NCI-H460 (cell line): ENCODE measurements at places on chromosomes 13 and 19.
A peak's percentile ranks its signal among the peaks of the same experiment; 100 is the strongest.

DNA sequence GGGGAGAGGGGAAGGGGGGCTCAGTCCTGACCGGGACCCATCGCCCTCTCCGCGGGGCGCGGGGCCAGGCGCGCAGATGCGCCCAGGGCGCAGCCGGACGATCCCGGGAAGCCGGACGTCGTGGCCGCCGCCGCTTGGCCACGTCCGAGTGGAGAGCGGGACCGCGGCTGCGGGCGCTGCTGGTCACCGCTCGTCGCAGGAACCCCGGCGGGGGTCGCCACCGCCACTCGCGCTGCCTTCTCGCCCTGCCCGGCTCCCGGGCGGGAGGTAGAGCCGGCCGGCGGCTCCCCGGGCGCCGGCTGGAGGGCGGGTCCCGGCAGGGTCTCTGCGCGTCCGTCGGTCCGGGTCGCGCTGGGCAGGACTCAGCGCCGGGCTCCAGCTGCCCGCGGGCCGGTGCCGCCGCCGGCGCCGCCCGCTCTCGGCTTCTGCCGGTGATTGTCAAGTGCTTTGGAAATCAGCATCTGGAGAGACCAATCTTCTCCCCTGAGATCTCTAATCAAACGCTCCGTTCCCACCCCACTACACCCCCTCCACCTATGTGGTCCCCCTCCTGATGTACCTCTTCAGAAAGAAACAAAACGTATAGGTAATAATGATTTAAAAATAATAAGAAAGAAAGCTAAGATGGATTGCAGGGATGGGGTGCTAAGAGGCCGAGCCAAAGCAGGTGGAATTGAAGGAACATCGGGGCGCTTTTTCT lies 464.4 kb downstream of the ITGBL1 start:
- no peak for DNase-seq

DNA sequence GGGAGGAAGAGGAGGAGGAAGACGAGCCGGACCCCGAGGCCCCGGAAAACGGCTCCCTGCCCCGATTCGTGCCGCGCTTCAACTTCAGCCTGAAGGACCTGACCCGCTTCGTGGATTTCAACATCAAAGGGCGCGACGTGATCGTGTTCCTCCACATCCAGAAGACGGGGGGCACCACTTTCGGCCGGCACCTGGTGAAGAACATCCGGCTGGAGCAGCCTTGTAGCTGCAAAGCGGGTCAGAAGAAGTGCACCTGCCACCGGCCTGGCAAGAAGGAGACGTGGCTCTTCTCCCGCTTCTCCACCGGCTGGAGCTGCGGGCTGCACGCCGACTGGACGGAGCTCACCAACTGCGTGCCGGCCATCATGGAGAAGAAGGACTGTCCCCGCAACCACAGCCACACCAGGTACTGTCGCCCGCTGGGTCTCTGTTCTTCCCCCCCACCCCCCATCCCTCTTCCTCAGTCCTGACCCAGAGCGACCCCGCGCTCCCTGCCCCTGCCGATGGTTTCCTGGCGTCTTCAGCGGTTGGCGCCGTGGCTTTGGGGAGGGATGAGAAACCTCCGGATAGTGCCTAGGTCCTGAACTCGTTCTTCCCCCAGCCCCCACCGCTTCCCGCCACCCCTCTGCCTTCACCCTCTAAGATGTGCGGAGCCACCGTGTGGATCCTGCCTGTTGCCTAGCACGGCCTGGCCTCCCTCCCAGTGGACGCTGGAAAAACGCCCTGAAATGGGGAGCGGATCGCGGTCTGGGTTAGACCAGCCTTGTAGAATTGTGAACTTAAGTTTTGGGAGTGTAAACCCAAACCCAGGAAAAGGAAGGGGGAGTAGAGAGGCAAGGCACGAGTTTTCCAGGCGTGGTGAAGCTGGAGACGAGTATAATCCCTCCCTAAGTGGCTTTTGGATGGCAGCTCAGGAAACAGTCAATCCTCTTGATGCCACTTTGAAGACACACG lies 1.5 kb downstream of the HS6ST3 start:
- no peak for DNase-seq

- no peak for DNase-seq
These were observed 433.0 kb downstream of the TSHZ3 start for GRCh38 chr19:30916238-30916637.

DNA sequence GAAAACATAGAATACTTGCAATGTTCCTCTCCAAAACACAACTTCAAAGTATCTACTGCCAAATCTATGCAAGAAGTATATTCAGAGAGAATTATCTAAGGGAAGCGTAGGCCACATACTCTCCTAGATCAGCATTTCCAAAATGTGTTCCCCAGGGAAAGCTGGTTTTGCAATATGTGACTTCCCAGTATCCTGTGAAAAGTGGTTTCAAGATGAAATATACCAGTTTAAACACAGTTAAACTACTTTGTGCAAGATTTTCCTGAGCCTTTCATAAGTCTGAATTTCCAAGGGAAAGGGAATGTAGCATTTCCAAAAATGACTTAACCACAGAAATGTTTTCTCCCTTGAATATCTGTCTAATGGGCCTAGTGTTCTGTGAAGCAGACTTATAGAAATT lies 7.6 kb downstream of the STARD13 start:
- no peak for DNase-seq

GRCh38 chr19:46606681-46607447 lies 5.7 kb downstream of the CALM3 start:
- no peak for DNase-seq

GRCh38 chr19:5686647-5687359 lies 3.3 kb upstream of the RPL36 start:
- peak; percentile 92 for DNase-seq

- DNase-seq = no peak
These were observed 482 bp downstream of the ARHGAP45 start for GRCh38 chr19:1067341-1067957.

GRCh38 chr13:26784704-26785639 lies 24.4 kb upstream of the GPR12 start:
- no peak for DNase-seq

DNA sequence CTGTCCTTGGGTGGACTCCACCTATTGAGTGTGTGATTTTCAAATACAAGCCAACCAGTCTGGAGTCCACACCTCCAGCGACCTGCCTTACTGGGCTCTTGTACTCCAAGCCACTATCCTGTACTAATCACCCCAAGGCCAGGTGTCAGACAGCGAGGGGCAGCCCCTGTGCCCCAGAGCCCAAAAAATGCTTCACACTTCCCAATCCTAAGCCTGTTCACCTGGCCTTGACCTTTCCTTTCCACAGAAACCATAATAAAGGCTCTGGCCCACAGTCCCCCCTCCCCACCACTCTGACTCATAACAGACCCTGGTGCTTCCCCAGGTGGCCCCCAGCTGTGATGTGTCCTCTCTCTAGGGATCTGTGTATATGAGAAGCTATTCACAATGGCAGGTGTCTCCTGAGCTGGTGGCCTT lies 3.9 kb downstream of the CD209 start:
- no peak for DNase-seq

- no peak for DNase-seq
These were observed 187.7 kb downstream of the RAP2A start for GRCh38 chr13:97621631-97622030.

- no peak for DNase-seq
These were observed 82.2 kb downstream of the SLC7A1 start for GRCh38 chr13:29513002-29513980.

DNA sequence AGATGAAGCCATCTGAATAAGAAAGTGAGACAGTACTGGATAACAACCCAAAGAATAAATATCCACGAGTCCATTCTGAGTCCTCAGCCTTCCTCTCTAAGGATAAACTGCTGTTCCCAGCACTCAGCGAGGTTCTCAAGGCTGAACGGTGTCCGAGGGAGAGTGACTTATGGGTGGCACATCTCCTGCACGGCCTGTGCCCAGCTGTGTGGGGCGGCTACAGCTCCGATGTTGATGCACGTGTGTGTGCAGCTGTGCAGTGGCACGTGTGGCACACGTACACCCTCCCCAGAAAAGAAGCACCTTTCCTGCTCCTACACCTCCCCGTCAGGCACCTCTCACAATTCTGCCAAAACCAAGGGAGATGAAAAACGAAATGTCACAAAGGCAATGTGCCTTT lies 45.0 kb downstream of the RAB20 start:
- no peak for DNase-seq

GRCh38 chr19:39645800-39646411 lies 9.8 kb upstream of the LGALS16 start:
- peak; percentile 12 for DNase-seq

- no peak for DNase-seq
These were observed 571 bp upstream of the DHRS12 start for GRCh38 chr13:51804295-51805172.

- no peak for DNase-seq
These were observed 247.7 kb upstream of the IRS2 start for GRCh38 chr13:110034031-110034549.

DNA sequence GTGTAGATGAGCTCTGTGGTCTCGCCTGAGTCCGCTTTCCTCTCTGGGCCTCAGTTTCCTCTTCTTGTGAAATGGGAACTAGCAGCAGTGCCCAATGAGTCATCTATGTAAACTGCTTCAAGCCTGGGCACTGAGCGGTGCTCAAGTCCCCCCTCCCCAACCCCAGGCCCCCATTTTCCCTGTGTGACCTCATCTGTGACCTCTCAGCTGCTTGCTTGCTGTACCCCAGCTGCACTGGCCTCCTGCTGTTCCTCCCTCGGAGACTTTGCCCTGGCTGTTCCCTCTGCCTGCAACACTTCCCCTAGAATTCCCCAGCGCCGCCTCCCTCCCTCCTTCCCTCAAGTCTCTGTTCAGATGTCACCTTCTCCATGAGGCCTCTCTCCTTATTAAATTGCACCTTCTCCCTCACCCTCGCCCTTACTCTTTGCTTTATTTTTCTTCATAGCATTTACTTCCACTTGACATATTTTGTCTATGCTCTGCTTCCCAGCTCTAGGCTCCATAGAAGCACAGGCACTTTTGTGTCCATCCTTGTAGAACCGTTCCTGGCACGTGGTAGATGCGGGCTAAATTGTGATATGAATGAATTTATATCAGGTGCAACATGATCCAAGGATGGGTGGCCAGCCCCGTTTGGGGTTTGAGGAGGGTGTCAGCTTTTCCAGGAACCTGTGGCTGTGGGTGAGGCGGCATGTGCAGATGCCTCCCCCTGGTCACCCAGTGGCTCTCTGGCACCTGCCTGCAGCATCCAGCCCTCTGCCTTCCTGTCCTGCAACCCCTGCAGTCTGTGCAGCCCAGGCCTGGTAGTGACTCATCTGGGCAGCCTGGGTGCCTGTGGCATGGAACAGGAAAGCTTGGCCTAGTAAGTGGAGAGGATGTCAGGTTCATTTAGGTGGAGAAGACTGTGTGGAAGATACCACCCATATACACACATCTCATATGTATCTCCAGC lies 26.3 kb downstream of the SIPA1L3 start:
- no peak for DNase-seq

GRCh38 chr19:47023448-47023794 lies 3.8 kb downstream of the NPAS1 start:
- DNase-seq = no peak

GRCh38 chr13:78168981-78169380 lies 250.3 kb upstream of the EDNRB start:
- DNase-seq = no peak

- no peak for DNase-seq
These were observed 161.6 kb downstream of the ZIC5 start for GRCh38 chr13:99809926-99810325.

- DNase-seq = no peak
These were observed 843.0 kb upstream of the ATXN8OS start for GRCh38 chr13:69264362-69265334.

DNA sequence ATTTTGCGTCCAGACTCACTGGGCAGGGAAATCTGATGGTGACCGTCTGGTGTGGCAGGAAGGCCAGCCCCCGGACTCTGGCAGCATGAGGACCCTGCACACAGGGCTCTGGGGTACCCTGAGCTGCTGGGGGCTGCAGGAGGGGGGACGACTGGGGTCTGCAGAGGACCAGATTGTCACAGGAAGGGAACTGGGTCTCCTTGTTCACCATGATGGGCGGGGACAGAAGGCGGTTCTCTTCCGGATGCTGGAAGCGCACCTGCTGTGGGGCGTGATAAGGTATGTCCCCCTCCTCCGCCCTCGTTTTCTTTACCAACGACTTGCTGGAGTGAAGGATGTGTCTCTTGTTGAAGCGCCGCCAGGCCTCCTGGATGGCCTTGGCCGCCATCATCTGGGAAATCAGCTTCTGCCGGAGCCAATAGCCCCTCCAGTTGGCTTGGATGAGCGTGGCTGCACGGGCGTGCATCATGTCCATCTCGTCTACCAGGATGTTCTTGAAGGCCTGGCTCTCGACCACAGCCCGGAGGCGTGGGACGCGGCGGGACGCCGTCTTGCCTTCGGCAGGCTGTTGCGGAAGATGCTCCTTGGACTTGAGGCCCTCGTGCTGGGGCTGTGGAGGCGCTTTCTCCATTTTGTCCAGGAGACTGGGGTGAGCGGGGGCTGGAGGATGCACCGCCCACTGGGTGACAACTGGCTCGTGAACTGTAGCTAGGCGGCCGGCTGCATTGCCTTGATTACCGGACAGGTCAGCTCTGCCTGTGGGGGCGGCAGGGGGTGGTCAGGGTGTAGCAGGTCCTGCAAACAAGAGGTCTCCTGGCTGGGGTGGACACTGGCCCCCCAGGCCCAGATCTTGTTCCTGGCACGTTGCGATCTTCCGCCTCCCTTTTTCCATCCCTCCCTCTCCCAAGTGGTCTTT lies 7.2 kb downstream of the IQCN start:
- DNase-seq = no peak

GRCh38 chr13:57063007-57063406 lies 77.7 kb upstream of the PRR20A start:
- DNase-seq = no peak

DNA sequence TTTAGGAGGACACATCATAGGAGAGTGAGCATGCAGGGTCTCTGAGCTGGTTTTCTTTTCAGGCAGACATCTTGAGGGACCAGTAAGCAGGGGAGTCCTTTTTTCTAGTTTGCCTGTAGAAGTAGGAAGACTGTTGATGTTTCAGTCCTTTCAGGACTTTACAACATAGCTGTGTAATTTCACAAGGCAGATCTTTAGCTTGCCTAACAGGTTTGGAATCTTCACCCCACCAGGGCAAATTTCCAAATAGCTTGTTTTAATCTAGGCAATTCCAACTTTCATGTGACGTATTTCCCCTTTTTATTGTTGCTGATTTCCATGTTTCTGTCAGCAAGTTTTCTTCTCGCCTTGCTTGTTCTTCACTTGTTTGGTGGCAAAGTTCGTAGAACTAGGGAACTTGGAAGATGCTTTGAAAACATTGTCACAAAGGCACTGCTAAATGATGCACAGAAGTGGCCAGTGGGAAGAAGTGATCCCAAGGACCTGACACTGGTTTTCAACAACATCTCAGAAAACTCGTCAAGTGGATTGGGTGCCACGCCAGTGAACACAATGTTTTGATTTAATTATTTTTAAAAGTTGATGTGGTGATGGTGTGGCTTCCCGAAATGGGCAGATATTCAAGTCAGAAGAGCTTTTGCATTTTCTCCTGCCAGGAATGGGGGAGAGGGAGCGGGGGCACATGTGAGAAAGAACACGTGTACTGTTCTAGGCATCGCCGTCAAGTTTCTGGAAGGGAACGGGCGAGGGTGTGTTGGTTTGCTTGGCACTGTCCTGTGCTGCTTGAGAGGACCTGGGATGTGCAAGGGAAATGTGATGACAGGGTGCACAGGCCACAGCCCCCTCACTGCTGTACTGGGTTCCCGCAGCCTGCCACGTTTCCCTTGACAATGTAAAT lies 418.6 kb downstream of the OXGR1 start:
- DNase-seq = no peak
